ENCODE measurements at places on chromosomes 4 and X.

GRCh38 chr4:70667740-70668535, 1.6 kb upstream of the JCHAIN start:
- no peak for DNase-seq

DNA sequence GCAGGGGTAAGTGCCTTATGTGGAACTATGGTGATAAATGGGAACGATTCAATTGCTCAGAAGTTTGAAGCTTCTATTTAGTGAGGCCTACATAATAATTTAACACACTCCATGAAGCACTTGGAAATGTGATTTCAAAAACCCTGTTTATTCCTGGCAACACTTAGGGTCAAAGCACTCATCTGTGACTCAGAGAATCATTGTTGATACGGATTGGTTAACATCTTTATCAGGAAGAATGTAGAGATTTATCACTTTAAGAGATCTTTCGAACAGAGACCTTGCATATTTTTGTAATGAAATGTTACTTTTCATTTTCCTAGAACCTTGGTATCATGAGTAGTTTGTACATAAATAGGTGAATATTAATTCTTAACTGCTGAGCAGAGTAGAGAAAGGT, 269.1 kb upstream of the SLIT2 start:
- DNase-seq: no peak

DNA sequence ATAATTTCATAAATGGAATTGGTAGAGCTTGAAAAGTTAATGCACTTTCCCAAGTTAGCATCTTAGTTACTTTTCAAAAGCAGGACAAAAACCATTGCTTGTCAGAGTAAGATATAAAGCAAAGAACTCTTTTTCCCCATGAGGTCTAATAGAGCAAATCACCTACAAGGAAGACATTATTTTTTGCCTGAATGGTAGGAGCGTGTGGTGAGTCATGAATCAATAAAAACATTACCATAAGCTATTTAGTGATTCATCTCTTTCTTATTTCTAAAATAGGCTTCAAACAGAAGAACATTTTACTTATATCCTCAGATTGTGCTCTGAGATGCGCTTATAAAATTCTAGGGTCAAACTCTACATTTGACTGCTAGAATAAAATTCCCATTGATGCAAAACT, 109.4 kb upstream of the GPRIN3 start:
- peak; percentile 4 for DNase-seq

DNA sequence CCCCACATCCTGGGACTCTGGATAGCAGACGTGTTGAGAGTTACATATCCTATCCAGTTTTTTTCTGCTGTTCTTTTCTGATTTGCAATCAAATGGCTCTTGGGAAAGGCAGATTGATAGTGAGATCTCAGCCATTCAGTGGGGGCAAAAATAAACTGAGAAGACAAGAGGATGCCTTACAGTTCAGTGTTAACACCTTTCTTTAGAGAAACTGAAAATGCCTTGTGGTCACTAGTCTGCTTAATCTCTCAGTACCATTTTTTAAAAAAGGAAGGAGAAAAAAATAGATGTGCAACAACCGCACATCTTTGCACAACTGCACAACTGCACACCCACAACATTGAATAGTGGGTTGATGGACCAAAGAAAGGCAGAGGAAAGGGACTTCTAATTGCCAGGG, 109.3 kb downstream of the ARHGEF9 start:
- no peak for DNase-seq

DNA sequence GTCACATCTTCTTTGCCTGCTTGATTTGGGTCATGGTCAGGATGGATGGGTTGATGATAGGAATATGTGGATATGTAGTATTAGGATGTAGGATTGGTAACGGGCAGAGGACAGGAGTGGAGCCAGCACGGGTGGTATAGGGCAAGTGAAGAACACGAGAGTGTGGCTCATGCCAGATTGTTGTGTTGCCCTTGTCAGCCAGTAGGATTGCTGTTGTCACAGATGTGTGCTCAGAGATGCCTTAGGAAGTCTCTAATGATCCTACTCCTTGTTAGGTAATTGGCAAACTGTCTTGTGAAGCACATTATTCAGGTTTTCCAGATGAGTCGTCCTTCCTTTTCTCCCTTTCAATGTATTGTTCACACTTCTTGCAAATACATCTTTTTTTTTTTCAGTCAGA, 5.5 kb downstream of the ATP10D start:
- peak; percentile 79 for DNase-seq

- no peak for DNase-seq
Measured at GRCh38 chr4:185554365-185555126, 19.2 kb upstream of the PDLIM3 start.

DNA sequence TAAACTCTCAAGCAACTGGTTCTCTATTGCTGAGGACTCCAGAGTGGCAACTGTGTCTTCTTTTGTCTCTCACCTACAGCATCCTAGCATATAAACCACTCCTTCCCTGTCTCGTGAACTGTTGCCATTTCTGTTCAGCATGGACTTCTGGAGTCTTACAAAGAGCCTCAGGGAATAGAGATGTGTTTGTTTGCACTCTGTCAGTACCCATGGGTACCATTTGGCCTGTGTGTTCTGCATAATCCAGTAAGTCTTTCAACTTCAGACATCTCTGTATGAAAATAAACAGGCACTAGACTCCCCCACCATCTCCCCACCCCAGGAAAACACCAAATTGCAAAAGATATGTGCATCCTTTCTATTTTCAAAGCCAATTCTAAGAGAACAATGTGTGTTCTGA, 1351.6 kb upstream of the PABPC4L start:
- no peak for DNase-seq

DNA sequence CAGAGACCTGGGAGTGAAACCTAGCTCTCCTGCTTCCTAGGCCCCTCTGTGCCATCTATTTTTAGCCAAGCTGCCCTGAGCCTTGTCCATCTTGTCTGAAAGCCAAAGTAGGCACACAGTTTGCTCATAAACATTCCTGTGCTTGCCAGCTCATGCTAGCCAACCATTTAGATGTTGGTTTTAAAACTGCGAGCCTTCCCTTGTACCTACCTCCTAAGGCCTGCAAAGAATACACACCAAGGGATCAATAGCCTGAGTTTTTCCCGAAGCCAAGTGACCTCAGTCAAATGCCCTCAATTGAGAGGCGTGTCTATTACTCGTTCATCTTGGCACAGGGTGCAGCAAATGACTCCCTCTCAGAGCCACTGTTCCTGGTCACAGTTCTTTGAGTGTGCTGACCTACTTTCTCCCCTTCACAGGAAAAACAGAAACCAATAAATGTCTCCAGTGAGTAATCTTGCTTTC, 48.5 kb downstream of the ZCCHC12 start:
- no peak for DNase-seq

GRCh38 chr4:8160572-8160971, 2.0 kb upstream of the ABLIM2 start:
- DNase-seq: no peak

- DNase-seq: no peak
Measured at GRCh38 chr4:73822812-73823504, 13.5 kb upstream of the CXCL6 start.

DNA sequence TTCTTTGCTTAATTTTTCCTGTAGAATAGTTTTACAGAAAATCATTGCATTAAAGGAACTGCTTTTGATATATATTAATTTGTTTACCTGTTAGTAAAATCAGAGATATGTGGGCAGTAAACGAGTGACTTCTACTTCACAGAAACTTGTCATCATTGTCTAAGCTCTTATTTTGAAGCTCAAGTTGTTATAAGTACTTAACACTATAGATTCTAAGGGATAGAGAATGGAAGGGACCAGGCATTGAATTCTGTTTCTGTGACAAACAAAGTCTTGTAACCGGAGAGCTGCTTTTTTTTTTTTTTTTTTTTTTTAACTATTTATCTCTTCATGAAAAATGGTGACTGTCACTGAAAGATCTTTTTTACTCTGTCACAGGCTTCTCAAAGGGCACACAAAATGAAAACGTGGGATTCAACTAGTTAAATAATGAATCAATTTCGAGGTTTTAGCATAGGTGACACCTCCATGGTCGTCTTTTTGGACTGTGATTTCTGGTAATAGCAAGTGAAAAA, 14.4 kb downstream of the STK26 start:
- DNase-seq: no peak

DNA sequence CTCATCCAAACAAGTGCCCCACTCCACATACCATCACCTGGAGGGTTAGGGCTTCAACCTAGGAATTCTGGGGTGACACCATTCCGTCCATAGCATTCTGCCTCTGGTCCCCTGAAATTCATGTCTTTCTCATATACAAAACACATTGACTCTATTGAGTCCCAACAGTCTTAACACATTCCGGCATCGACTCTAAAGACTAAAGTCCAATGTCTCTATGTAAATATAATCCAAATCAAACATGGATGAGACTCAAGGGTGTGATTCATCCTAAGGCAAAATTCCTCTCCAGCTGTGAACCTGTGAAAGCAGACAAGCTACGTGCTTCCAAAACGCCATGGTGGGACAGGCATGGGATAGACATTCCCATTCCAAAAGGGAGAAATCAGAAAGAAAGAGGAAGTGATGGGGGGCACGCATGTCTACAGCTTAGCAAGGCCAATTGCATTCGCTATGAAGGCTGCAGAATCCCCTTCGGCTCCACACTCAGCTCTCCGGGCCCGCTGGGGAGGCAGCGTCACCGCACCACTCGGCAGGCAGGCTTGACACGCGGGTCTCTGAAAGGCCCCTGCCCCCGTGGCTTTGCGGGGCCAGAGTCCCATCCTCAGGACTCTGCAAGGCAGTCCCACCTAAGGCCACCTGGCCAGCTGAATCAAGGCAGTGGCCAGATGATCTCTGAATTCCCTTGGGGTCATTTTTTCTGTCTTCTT, 53.2 kb downstream of the ADRA2C start:
- DNase-seq: no peak

DNA sequence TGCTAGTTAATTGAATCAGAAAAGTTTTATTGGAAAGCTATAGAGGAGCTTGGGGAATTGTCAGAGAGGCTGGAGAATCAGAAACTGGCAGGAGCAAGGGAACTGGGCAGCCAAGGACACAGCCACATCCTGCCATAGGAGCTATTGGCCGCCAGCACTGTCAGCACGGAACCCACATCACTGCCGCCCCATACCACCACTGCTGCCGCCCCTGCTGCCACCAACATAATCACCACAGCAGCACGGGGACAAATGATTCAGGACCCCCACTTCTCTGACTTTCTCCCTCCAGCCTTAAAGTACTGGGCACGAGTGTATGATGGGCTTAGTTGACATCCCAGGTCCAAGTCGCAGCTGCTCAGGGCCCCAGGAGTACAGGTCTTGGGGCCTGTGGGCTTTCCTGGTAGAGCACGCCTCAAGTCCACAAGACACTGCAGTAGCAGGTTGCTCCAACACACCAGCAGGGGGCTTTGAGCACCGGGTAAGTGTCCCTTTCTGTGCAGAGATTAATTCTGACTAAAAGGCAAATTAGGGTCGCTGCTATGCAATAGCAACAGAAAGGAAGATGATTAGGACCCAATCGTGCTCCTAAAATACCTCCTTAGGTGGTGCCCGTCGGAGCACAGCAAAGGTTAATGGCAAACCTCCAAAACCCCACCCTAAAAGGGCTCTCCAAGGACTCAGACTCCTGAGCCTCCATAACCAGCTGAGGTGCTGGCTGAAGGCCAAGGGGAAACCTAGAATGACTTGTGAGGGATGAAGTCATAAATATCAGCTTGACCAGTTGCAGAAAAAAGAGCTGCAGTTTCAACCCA, 6.9 kb downstream of the PJA1 start:
- DNase-seq: peak; percentile 60

GRCh38 chrX:150486011-150486410, 82.4 kb upstream of the MTM1 start:
- peak; percentile 71 for DNase-seq

DNA sequence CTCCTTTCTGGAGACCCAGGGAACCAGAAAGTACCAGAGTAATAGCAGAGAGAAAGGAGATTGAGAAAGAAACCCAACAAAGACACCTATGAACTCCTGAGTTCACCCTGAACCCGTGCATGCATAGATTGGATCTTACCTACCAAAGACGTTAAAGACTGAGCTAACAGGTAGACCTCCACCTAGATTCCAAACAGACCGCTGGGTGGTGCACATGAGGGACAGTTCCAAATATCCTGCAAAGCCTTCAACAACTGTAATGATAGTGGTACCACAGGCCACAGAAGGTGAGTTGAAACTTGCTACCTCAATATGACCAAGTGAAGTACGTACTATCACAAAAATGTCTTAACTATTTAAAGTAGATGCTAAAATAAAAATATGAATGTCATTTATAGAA, 34.0 kb upstream of the NR0B1 start:
- no peak for DNase-seq

- no peak for DNase-seq
Measured at GRCh38 chrX:152154050-152154449, 15.7 kb upstream of the MAGEA10 start.

DNA sequence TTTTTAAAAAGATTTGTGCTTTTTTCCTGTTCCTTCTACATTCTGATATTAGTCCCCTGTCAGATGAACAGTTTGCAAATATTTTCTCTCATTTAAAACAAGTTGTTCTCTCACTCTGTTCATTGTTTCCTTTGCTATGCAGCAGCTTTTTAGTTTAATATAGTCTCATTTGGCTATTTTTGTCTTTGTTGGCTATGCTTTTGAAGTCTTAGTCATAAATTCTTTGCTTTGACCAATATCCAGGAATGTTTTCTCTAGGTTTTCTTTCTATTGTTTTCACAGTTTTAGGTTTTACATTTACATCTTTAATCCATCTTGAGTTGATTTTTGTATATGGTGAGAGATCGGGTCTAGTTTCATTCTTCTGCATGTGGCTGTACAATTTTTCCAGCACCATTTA, 136.8 kb downstream of the TET2 start:
- DNase-seq: no peak
